Astrocyte of the hippocampus (primary cell): ENCODE measurements at places on chromosomes 1 and 21.

DNA sequence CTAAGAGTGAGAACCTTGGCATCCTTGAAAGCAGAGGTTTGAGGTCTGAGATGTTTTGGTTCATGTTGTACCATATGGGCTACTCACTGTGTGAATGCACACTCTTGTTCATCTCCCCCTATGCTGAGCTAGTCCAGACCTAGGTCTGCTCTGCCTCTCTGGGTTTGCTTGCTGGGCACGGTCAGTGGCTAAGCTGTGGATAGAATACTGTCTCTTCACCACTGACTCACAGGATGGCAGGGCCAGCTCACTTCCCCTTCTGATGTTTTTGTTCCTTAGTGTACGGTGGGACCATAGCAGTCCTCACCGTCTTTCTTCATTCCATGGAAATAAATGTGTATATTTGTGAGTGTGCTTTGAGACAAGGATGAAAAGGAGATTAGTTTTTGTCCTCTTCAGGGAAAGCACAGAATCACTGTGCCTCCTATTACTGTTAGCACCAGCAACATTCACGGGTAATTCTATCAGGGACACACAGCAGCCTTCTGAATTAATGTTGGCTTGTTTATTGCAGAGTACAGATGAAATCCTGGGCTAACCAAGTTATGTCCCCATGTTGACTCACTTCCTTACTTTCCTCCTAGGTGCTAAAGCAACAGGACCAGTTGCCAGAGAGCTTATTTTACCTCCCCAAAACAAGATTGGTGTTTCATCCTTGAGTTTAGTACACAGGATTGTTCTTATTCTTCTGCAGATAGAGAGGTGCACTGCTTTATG is 56.9 kb upstream of the IVNS1ABP start:
- DNase-seq, result peak; percentile 42

DNA sequence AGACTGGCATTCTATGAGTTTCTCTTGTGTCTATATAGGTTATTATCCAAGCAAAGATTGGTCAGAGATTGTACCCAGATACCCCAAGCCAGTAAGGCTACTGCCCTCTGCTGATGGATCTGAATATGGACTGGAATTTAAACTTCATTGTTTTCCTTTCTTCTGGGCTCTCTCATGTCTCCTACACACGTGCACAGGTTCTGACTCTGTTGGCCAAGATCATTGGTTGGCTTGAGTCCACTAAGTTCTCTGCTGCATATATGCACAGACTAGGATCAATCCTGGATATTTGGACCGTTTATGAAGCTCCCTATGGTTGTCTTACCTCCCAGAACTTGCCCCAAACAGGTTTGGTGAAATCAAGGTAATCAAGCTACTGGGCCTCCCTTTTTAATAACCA is 69.7 kb downstream of the CC2D1B start:
- peak; percentile 65 for DNase-seq

- no peak for DNase-seq
These were observed 60.6 kb upstream of the AKT3 start for GRCh38 chr1:243910607-243911006.

- peak; percentile 89 for DNase-seq
These were observed 49.0 kb downstream of the MAP10 start for GRCh38 chr1:232853994-232854797.
